ENCODE measurements at places on chromosomes 12 and 14. TPM values are rescaled to one million over a fixed set of nuclear protein-coding genes. Genes with fewer than 3 reads are reported as not detected.

GRCh38 chr12:67928621-67929383 is 60.4 kb upstream of the IFNG-AS1 start:
- no peak for DNase-seq

DNA sequence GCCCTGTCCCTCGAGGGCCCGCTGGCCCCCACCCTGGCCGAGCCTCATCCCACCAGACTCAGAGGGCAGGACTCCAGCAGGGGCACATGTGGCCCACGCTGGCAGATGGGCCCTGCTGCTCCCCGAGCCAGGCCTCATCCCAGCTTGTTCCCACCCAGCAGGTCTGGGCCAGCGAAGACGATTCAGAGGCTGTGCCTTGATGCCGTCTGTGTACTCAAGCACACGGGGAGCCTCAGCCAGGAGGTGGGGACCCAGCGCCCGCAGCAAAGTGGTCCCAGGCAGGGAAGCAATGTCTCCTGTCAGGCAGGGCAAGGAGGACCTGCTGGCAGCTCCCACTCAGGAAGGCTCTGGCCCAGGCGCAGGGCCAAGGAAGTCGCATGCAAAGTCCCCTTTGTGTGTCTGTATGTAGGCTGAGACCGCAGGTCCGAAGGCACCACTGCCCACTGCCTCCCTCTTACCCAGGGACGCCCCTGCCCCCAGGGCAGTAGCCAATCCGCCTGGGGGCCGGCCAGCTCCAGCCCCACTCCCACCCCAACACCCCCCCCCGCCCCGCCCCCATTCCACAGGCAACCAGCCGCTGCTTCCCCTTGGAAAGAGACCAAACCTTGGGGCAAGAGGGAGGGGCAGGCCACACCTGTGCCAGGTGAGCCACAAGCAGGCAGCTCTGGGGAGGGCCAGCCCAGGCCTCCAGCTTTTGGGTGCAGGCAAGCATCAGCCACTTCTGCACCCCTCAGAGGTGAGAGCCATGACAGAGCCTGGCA is 9.4 kb downstream of the DEGS2 start:
- peak; percentile 46 for DNase-seq

DNA sequence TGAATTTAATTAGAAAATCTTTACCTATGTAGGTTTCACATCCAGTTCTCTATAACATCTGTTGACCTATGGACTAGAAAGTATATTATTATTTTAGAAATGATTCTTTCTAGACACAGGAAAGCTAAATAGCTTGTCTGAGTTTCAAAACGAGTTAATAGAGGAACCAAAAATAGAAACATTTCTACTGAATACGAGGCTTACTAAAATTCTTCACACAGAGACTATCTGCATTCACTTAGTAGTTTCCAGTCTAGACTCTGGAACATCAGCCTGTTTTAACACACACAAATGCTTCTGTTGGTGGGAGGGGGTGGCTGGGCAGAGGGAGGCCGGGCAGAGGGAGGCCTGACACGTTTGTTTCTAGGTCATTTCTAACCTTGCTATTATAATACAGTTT is 29.7 kb downstream of the RGS6 start:
- no peak for DNase-seq

GRCh38 chr12:67515679-67516340 is 132.7 kb upstream of the DYRK2 start:
- DNase-seq, result no peak

DNA sequence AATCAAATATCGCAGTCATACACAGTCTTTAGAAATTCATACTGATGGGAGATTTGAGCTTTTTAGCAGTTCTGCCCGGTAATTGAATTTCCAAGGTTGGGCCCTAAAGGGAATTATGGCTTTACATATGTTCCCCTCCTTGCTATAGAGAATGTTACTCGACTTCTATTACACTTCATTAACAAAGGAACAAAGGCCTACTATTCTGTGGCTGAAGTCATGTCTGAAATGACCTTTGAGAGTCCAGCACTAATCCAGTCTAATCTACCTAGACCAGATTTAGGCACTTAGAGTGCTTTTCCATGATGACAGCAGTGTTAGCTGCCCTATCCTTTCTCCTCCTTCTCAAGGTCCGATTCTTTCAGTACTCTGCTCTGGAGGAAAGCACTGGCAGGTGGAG is 305.3 kb downstream of the MED13L start:
- no peak for DNase-seq

DNA sequence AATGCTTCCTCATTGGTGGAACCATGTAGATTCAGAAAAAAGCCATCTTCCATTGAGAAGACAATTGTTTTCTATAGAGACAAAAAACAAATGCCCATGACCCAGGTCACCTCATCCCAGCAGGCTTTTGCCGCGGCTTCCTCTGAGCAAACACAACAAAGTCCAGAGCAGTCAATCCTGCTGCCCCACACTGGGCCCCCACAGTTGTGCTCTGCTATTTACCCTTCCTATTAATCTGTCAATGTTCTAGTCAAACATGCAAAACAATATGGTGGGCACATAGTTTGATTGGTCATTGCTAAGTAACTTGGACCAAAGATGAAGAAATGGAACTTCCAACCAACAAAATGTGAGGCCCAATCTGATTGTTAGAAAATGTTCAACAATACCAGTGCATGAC is 20.7 kb downstream of the C12orf42 start:
- no peak for DNase-seq

- DNase-seq, result no peak
Measured at GRCh38 chr12:43102546-43103264, 449.3 kb downstream of the ADAMTS20 start.

DNA sequence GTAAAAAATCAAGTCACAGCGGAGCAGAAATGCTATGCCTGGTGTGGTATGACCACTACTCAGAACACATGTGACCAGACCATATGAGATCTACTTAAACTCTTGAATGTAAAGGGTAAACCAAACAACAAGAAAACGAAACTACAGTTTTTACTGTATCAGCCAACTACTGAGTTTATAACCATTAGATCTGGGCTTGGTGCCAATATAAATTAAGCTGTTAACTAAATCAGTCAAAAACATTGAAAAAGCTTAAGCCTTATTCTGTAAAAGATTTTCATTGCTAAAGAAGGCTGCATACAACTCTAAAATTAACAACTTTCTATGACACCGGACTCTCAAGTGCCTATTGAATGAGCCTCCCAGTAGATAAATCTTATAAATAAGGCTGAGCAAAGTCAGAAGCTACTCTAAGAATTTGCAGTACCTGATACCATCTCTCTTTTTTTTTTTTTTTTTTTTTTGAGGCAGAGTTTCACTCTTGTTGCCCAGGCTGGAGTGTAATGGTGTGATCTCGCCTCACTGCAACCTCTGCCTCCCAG is 35.4 kb downstream of the SPTLC2 start:
- DNase-seq, result no peak

DNA sequence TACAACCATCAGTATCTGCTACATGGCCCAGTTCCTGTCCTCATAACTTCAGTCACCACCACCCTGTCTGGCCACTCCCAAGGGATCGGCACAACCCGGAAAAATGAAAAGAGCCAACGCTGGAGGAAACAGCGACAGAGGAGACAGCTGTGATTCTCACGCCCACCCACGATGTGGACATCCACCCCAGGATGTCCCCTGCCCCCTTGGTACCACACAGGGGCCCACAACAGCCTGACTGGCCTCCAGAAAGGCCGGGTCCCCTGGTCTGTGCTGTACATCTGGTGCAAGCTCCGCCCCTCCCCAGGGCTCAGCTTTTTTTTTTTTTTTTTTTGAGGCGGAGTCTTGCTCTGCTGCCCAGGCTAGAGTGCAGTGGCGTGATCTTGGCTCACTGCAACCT is 12.5 kb downstream of the RPS6KL1 start:
- no peak for DNase-seq

DNA sequence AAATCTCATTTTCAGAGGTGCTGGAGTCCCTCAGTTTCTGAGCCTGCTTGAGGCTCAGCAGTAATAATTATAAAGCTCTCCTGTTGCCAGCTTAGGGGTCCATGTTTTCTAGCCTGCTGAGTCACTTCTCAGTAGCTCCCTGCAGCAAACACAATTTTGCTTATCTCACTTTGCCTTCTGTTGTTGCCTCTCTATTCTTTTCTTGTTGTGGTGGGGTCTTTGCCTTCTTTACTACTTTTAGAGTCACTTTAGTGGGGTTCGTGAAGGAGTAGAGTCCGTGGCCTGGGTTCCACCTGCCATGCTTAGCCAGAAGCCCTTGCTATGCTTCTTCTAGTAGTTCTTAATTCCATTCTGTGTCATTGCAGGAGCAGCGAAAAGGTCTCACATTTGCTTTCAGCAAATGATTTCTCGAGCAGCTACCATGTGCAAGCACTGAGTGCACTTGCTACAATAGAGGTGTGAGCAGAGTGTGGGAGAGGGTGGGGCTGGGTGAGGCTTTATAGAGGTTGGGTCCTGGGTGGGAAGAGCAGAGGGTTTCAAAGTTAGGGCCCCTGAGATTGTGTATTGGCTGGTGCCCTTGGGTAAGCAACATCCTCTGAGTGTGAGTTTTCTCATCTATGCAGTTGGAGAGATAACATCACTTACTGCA is 114.3 kb downstream of the ADCK1 start:
- DNase-seq, result no peak

DNA sequence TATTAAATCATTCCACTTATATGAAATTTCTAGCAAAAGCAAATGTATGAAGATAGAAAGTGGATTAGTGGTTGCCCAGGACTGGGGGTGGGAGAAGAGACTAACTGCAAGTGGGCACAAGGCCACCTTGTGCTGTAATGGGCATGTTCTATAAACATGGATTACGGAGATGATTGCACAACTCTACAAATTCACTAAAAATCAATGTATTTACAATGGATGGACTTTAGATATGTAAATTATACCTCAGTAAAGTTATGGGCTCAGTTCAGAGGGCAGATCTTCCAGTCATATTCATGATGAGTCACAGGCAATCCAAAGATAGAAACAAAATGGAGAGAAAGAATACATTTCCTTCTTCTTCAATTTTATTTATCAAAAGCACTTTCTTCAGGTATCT is 173.9 kb downstream of the NDUFA12 start:
- DNase-seq, result no peak

DNA sequence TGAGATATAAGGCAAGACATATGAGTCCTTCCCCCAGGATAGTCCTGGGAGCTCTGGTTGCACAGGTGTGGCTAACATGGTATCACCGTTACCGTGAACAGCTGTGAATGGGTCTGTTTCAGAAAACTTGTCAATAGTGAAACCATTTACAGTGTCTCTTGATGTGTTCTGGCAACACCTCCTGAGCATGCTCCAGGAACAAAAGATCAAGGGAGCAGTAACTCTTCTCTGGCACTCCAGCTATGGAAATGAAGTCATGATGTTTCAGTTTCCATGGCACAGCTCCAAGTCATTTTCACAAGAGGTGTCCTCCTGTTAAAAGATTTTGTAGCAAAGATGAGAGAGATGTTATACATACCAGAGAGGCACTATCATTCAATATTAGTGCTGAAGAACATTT is 253.7 kb downstream of the SNAPC1 start:
- DNase-seq, result no peak

DNA sequence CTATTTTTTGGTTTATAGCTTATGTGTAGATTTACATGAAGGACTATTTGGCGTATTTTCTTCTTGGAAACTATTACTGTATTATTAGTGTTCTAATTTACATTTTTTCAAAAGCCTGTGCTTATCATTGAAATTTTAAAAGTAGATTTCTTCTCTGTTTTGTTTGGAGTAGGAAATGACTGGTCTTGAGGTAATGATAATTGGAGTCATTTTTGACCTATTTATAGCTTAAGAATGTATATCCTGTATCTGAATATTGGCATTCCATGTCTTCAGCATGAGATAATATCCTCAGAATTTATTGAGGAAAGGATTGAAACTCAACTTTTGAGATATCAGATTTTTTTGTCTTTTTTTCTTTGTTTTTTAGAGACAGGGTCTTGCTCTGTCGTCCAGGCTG is 193.4 kb downstream of the ERC1 start:
- DNase-seq, result no peak

GRCh38 chr12:96890331-96890730 is 16.7 kb upstream of the NEDD1 start:
- DNase-seq, result no peak

DNA sequence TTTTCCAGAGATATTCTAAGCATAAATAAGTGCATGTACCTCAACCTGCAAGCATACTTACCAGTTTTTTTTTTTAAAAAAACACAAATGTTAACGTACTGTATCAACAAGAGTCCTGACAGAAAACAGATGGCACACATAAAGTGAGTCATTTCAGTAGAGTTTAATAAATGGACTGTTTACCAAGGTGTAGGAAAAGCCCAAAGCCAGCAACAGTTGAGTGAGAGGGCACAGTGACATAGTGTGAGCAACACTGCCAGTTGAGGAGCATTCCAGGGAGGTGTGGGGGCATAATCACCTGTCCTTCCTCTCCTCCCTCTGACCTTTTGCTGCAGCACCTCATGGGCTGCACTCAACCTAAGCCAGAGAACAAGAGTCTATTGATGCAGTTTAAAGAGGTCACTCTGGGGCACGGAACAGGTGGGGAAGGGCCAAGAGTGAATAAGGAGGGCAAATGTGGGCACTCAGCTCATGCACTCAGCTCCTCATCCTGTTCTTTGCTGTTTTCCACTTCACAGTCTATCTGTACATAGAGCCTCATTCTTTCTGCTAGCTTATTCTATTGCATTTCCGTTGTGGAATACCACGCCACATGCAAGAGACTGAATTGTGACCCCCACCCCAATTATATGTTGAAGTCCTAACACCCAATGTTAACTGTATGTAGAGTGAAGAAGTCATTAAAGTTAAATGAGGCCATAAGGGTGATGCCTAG is 29.3 kb downstream of the DHRS2 start:
- no peak for DNase-seq

DNA sequence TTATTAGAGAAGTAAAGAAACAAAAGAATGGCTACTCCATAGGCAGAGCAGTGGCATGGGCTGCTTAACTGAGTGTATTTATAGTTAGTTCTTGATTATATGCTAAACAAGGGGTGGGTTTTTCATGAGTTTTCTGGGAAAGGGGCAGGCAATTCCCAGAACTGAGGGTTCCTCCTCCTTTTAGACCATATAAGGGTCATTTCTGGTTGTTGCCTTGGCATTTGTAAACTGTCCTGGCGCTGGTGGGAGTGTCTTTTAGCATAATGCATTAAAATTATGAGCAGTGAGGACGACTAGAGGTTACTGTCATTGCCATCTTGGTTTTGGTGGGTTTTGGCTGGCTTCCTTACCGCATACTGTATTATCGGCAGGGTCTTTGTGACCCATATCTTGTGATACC is 40.1 kb downstream of the CCDC60 start:
- DNase-seq, result no peak

GRCh38 chr12:57185403-57185802 is 31.2 kb upstream of the NXPH4 start:
- peak; percentile 62 for DNase-seq

GRCh38 chr12:28021704-28022103 is 49.2 kb upstream of the PTHLH start:
- DNase-seq, result no peak

Gene GRIN2B
- total RNA-seq, result not detected

Gene TAS2R8
- not detected for total RNA-seq

Gene IAPP
- total RNA-seq, result not detected

Gene NUDT14
- 33.9 TPM for total RNA-seq

Gene MYL2
- total RNA-seq, result 17,347 TPM

Gene ATL1
- total RNA-seq, result 1.1 TPM

Gene GPX2
- total RNA-seq, result not detected

Gene SALL2
- 4.9 TPM for total RNA-seq

Data from Right ventricle myocardium inferior (tissue), 1 donor.